Astrocyte (in vitro differentiated cells and primary cell): ENCODE measurements at places on chromosomes 6 and 20.

DNA sequence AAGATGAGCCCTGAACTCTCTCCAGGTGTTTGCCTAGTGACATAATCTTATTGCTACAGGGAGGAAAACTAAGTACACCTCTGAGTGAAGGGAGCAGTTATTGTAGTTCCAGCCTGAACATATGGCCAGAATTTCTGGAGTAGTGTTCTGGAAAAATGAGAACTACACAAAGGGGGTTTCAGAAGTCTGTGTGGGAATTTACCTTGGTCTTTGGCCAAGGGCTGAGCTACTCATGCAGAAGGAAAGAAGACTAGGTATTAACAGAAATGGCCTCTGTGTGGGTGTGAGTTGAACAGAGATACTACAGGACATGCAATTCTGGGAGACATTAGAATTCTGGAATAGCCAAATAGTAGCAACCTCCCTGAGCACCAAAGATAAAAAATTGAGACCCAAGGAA, 1009.7 kb upstream of the GJE1 start:
- H3K27ac ChIP-seq: no peak overlapping the region
- H3K4me3 ChIP-seq: no peak overlapping the region
- peak; percentile 19 for DNase-seq
- H3K27me3 ChIP-seq: no peaks in the 10 kb centered on the region

DNA sequence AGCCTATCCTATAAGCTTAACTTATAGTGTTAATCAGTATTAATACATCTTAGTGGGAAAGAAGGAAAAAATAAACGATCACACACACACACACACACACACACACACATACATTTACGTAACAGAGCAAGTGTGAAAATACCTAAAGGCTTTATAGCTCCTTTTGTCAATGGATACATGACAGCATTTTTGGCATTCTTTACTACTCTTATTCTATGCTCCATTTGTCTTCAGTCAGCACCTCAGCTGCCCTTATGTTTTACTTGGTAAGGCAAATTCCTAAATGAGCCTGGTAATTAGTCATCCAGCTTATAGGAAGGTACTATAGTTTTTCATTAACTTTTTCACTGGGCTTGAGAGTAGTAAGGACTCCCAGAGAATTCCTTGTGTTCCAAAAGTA, 25.1 kb upstream of the SLC17A3 start:
- no peaks in the 10 kb centered on the region for H3K27me3 ChIP-seq
- H3K36me3 ChIP-seq: no peaks in the 10 kb centered on the region

GRCh38 chr20:4887586-4887985, 113.7 kb downstream of the SLC23A2 start:
- no peak overlapping the region for H3K27ac ChIP-seq
- no peaks in the 10 kb centered on the region for H3K36me3 ChIP-seq
- H3K4me1 ChIP-seq: no peaks in the 10 kb centered on the region
- no peak overlapping the region for H3K4me3 ChIP-seq

DNA sequence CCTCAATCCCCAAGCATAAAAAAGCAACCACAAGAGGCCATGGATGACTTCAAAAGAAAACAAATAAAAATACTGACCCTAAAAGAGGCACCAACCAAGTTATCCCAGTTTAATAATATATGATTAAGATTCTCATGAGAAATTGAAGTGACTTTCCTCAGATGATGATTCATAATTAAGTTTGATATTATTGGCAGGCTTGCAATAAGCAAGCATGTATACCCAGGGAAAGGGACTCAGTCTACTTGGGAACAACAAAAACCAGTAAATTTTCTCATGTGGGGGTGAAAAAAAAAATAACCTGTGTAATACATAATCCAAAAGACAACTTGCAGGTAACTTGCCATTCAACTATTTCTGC, 19.6 kb downstream of the JAG1 start:
- peaks cover 60% of the 10 kb centered on the region for H3K4me1 ChIP-seq
- peak overlapping the region; percentile 92 for H3K27ac ChIP-seq
- no peak for DNase-seq
- H3K27me3 ChIP-seq: no peaks in the 10 kb centered on the region
- peaks cover 31% of the 10 kb centered on the region for H3K36me3 ChIP-seq

GRCh38 chr6:96089173-96089572, 73.4 kb downstream of the FUT9 start:
- no peaks in the 10 kb centered on the region for H3K27me3 ChIP-seq
- no peaks in the 10 kb centered on the region for H3K36me3 ChIP-seq
- no peaks in the 10 kb centered on the region for H3K4me1 ChIP-seq
- no peak overlapping the region for H3K4me3 ChIP-seq

GRCh38 chr20:44029848-44030230, 115.2 kb downstream of the TOX2 start:
- no peak overlapping the region for H3K27ac ChIP-seq
- no peaks in the 10 kb centered on the region for H3K27me3 ChIP-seq
- no peak for DNase-seq
- H3K4me3 ChIP-seq: no peak overlapping the region
- no peaks in the 10 kb centered on the region for H3K4me1 ChIP-seq
- no peaks in the 10 kb centered on the region for H3K36me3 ChIP-seq

GRCh38 chr6:138311268-138311667, 66.4 kb upstream of the SMIM28 start:
- H3K4me3 ChIP-seq: no peak overlapping the region
- H3K36me3 ChIP-seq: no peaks in the 10 kb centered on the region
